Cardiac muscle cell (in vitro differentiated cells and primary cell): ENCODE measurements at places on chromosomes 5 and 9.
A peak's percentile ranks its signal among the peaks of the same experiment; 100 is the strongest.

GRCh38 chr5:15763754-15764153, 263.8 kb downstream of the FBXL7 start:
- DNase-seq = peak; percentile 36

GRCh38 chr5:101877451-101877850, 418.6 kb downstream of the SLCO4C1 start:
- no peak for DNase-seq

DNA sequence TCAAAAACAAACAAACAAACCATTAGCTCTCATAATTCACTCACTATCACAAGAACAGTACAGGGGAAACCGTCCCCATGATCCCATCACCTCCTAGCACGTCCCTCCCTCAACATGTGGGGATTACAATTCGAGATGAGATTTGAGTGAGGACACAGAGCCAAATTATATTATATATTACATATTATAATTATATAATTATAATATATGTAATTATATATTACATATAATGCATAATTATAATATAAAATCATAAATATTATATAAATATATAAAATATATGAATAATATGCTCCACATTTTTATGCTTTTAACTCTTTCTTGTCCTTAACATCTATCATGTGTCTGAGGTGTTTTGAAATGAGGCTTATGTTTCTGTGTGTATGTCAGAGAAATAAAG, 3.4 kb upstream of the C9 start:
- no peak for DNase-seq

GRCh38 chr9:89480825-89481537, 16.9 kb downstream of the SEMA4D start:
- DNase-seq = no peak

GRCh38 chr9:83423815-83424707, 114.1 kb downstream of the FRMD3 start:
- no peak for DNase-seq

GRCh38 chr5:59698207-59699178, 195.0 kb downstream of the PDE4D start:
- peak; percentile 28 for DNase-seq

GRCh38 chr5:35876922-35877321, 20.2 kb downstream of the IL7R start:
- DNase-seq = no peak

- DNase-seq = no peak
Measured at GRCh38 chr9:89149726-89150125, 28.9 kb downstream of the SHC3 start.

GRCh38 chr5:95773335-95774059, 42.4 kb downstream of the RHOBTB3 start:
- DNase-seq = no peak

- no peak for DNase-seq
Measured at GRCh38 chr5:68122439-68123328, 92.9 kb upstream of the PIK3R1 start.

DNA sequence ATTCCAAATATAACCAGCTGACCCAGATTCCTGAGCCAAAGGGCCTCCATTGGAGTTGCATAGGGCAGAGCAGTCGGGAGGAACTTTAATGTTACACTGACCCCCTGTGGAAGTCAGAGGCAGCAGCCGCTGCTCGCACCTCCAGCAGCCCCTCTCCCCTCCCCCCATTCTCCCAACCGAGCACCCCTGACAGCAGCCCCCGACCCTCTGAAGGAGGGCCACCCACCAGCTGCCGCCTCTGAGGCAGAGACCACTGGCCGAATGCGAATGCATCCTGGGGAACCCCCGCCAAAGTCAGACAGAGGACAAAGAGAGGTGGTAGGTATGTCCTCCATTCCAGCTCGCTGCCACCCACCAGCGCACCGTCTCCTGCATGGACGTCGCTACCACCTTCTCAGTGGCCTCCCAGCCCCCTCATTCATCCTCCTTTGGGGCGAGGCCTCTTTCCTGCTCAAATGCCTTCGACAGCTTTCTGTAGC, 231.0 kb downstream of the CDK5RAP2 start:
- peak; percentile 73 for DNase-seq

DNA sequence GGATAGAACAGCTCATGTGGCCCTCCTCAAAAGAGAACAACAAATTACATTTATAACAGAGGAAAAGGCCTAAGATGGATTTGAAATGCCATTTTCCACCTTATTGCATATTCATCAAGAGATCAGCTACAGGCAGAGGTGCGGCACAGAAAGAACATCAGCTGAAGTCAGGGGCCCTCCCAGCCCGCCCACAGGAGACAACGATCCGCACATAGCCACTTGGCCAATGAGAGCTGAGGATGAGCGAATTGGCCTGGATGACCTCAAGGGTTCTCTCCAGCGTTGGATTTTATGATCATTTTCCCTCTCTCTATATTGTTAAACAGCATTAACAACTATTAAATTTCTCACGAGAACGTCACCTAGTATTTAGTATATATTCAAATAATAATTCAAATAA, 97.6 kb downstream of the GNAQ start:
- DNase-seq = no peak

DNA sequence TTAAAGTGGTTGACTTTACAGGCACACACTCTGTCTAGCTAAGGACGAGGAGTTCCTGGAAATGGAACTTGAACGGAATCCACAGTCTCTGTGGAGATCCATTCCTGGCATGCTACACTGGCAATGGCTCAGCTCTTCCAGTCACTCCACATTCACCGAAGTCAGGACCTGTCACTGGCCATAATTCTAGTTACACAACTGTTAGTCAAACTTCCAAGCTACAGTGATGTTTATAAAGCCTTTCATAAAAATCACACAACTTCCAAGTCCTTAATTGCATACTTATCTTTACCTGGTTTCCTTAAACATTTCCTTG, 15.7 kb downstream of the CDC14B start:
- DNase-seq = no peak

- DNase-seq = peak; percentile 69
Measured at GRCh38 chr5:170120576-170120975, 14.9 kb downstream of the FOXI1 start.

DNA sequence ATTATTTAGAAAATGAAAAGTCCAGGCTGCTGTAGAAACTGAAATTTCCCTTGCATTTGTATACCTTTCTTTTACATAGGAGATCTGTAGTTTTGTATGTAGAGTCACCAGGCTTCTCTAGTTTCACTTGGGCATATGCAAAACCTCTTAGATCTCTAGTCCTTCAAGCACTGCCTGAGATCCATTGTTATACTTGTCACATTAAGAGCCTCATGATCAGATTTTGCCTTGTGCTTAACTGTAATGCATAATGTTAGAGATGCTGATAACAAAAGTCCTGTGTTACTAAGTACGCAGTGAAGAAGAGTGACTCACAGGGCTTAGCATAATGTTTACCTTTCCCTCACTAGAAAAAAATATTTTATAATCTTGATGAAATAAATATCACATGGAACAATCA, 250.2 kb downstream of the CYLC2 start:
- DNase-seq = no peak

DNA sequence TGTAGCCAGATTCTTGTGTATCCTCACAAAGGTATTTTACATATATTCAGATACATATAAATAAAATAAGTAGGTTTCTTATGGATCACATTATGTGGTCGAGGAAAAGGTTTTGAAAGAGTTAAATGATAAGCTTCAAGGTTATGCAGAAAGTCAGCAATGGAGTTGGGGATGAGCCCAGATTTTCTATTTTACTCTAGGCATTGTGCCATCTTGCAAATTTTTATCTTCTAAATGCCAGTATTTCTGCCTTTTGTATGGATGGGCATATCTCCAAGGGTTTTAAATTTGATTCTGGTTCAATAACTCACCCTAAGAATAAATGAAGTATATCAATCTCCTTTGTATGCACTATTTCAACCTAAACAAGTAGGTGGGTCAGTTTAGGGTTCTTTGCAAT, 410.7 kb downstream of the DMRTA1 start:
- DNase-seq = no peak

DNA sequence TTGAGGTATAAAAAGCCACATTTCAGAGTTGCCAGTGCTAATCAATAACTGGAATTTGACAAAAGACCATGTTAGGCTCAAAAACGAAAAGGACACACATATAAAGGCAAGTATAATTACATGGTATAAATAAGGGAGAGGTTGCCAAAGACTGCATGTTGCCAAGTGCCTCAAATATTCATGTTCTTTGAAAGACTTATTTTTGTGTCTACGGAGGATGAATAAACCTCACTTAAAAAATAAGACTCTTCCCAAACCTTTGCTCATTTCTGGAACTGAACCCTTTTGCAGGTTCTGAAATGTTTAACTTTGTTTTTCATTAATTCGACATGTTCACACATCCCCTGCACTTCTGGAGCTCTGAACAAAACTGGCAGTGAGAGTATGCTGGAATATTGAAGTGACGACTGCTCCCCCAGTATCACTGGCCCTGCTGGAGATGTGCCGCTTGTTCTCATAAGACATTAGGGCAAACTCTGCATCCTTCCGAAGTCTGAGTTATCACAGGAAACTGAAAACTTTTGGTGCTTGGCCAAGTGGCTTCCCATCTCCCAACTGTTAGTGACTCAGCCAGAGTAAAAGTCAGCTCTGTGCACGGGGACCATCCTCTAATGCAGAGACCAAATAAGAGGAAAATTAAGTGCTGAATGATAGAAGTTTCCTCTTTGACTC, 336.8 kb downstream of the GLIS3 start:
- DNase-seq = peak; percentile 87

DNA sequence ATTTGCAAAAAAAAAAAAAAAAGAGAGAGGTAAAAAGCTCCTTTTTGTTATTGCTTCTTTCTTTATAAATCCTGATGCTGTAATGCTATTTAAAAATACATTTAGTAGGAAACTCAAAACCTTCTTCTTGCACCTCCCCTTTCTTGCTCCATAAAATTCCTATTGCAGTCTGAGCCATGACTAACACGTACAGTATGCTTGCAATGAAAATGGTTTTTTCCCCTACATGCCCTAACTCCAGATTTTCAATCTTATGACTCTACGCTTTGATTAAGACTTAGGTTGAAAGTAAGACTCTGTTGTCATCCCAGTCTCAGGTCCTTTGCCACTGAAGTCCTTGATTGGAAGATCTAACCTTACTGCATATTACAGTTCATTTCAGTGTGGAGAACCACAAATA, 23.9 kb downstream of the FGF10 start:
- no peak for DNase-seq

DNA sequence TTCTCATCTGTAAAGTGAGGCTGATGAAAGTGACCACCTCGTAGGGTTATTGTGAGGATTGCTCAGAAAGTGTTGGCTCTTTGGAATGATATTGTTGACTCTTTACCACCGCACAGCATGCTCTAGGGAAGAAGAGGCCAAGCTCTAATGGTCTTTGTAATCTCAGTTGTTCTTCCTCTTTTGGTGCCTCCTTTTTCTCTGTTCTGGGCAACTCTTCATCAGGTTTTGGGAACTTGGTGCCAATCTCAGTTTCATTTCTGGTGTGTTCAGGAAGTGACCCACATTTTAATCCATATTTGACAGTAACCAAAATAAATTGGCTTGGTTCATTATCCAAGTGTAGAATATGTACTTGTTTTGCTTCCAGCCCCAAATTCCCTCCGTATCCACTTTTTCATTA, 25.1 kb downstream of the ARHGAP26 start:
- no peak for DNase-seq

DNA sequence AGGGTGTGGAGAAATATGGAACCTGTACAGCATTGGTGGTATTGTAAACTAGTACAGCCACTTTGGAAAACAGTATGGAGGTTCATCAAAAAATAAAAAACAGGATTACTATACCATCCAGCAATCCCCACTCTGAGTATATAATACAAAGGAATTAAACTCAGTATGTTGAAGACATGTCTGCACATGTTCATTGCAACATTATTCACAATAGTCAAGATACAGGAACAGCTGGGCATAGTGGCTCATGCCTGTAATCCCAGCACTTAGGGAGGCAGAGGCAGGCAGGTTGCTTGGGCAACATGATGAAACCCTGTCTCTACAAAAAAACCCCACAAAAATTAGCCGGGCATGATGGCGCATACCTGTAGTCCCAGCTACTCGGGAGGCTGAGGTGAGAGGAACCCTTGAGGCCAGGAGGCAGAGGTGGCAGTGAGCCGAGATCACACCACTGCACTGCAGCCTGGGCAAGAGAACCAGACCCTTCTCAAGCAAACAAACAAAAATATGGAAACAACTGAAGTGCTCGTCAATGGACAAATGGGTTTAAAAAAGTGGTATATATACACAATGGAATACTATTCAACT, 63.6 kb downstream of the TMEM174 start:
- no peak for DNase-seq

DNA sequence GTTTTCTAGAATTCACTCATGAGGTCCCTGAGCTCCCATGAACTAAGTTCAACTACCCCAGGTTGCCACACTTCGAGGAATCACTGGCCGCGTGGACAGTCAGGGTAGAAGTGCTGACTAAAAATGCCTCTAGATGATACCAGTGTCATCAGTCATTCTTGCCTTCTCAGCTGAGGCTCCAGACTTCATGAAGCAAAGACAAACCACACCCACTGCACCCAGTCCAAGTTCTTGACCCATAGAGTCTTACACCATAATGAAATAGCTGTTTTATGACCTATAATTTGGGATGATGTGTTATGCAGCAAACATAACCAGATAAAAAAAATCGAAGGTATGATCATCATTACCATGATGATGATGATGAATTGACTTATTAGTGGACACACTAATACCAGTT, 632.9 kb upstream of the TLE4 start:
- no peak for DNase-seq

DNA sequence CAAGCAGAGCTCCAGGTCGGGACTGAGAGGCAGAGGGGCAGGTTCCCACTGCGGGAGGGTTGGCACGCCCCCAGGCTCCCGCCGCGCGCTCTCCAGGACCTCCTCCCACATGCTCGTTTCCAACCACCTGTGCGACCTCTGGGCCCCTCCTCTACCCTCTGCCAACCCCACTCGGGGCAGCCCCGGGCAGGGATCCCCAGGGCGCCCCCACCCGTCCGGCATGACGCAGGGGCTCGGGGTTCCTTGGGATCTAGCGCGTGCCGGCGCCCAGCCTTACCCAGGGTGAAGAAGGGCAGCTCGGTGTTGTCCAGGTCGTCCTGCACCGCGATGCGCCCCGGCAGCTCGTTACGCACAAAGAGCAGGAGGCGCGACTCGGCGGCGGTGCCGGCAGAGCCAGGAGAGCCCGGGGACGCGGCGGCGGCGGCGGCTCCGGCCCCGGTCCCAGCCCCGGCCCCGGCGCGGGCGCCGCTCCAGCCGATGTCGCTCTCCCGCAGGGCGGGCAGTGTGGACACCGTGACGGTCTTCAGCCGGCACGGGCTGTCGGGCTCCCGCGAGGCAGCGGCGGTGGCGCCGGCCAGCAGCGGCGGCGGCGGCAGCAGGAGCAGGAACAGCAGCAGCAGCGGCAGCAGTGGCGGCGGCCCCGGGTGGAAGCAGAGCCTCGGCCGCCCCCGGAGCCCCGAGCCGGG, 494 bp downstream of the ASTN2 start:
- DNase-seq = peak; percentile 64
